Fibroblast of skin of left quadriceps (primary cell): ENCODE measurements at places on chromosomes 2 and 18.

GRCh38 chr2:134432435-134432883 is 178.6 kb downstream of the MGAT5 start:
- DNase-seq, result no peak

GRCh38 chr2:116222793-116223192 is 1591.7 kb upstream of the DDX18 start:
- no peak for DNase-seq

DNA sequence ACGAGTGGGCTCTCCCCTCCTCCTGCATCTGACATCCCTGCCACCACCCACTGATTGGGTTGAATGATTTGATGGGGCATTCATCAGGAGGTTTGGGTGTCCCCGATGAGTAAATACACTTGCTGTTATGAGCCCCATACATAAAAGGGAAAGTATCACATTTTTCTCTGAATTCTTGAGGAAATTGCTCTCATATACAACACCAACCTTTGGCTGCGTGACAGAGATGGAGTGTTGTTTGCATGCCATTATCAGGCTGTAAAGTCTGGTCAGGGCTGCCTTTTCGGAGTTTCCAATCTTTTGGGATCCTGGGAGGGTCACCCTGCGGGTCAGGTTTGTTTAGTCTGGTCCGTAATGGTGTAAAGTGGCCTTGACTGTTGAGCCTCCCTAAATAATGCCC is 227.9 kb upstream of the SPRED2 start:
- DNase-seq, result no peak

DNA sequence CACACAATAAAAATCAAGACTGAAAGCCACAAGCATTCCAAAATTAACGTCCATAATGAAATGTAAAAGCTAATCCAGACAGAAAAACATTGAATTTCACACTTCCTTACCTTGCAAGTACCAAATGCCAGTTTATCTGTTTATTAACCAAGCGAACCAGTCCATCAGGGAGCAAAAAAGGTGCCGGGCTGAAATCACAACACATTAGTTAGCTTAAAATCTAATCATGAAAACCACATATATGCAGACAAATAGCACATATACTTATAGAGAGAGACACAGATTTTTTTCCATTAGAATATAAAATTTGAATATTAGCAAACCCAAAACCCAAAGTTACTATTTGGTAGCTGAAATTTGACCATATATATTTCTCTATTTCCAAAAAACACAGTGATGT is 7.2 kb downstream of the NBAS start:
- no peak for DNase-seq

- DNase-seq, result no peak
Measured at GRCh38 chr18:22088996-22089640, 80.3 kb upstream of the GATA6 start.

DNA sequence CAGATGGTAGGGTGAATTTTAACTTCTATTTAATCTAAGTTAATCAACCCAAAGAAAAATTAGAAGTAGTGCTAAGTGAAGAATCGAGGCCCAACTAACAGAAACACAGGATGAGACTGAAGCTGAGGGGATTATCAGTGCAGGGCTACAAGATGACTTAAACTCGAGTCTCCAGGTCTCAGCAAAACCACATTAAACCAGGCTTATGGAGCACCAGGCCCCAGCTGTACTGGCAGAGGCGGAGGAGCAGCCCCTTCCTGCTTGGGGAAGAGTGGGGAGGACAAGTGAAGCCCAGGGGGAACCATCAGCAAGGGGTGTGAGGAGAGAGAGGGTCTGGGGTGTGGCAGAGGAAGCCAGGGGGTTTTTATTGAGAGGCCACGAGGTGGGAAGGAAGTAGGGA is 135.9 kb upstream of the EPAS1 start:
- DNase-seq, result no peak

DNA sequence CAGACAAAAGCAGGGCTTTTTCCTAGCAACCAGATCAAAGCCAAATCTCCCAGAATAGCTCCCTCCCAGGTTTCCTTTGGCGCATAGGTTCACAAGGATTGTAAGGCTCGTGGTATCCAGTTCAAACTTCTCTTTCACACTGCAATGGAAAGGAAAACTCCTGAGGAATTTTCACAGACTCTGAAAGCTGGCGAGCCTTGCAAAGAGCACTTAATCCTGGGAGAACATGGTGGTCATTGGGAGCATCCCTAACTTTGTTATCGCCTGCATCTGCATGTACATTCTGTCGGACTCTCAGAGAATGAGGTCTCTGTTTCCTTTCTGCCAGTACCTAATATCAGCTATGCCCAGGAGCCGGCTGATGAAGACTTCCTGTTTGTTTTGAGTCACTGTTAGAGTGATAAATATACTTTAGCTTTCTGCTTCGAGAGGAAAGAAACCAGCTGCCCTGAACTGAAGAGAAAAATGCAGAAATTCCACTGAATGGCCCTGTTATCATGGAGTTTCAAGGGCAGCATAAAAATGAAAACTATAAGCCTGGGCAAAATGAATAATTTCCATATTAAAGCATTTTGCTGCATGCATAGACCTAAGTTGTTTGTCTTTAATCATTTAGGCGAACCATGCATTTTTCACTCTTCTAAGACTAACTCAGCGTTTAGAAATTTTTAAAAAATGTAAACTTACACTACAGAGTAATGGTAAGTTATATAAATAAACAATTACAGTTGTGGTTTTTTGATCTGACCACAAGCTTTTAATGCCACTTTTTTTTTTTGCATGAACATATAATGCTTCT is 76.4 kb upstream of the ZEB2 start:
- DNase-seq, result no peak

DNA sequence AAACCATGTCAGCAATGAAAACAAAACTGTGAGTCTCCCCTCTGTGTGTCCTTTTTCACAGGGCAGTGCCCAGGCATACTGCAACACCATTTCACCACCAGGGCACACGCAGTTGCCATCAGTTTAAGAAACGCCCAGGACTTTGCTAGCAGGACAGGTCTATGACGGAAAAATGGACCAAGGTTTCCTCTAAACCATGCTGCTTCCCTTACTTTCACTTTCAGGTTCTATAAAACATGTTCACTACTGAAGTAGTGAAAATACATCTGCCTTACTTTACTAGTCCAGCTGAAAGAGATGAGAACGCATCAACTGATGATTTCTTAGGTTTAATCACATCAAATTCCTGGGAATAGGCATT is 110.5 kb downstream of the TCF4 start:
- no peak for DNase-seq

DNA sequence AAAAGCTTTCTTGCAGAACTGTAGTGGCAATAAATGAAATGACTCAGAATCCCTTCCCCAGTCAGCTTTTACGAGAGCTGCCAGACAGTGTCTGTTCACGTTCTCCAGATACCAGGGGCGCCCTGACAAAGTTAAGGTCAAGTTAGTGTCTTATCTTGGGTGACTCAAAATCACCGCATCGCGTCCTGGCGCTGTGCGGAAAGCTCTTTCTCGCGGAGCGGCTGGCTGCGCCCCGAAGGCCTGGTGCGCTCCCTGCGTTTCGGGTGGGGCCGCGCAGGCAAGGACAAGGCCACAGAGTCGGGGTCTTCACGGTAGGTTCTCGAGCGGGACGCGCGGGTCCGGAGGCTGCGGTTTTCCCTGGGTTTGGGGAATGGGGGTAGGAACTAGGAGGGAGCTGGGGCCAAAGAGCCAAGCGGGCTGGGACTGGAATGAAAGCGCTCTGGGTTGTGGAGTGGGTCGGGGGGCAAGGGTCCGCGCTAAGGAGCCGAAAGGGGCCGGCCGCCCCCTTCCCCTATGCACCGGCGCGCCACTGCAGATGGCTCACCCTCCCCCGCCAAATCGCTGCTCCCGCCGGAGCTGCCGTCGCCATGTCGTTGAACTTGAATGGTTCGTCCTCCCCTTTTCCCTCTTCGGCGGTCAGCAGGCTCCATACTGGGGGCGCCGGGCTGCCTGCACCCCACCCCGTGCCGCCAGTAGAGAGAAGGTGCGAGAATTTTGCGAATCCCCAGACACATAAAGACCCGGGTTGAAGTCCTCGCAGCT is 2.6 kb upstream of the HOXD11 start:
- DNase-seq, result no peak

DNA sequence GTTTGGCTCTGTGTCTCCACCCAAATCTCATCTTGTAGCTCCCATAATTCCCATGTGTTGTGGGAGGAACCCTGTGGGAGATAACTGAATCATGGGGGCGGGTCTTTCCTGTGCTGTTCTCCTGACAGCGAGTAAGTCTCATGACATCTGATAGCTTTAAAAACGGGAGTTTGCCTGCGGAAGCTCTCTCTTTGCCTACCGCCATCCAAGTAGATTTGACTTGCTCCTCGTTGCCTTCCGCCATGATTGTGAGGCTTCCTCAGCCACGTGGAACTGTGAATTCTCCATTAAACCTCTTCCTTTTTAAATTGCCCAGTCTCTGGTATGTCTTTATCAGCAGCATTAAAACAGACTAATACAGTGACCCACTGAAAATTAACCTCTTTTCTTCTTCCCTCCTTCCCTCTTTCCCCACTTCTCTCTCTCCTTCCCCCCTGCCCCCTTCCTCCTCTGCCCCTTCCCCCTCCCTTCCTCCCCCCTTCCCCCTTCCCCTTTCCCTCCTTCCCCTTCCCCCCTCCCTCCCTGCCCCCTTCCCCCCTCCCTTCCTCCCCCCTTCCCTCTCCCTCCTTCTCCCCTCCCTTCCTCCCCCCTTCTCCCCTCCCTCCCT is 818.8 kb downstream of the SLC4A3 start:
- no peak for DNase-seq

GRCh38 chr2:15772086-15772595 is 168.2 kb upstream of the MYCN start:
- no peak for DNase-seq

GRCh38 chr2:196601430-196602306 is 37.8 kb upstream of the CCDC150 start:
- peak; percentile 57 for DNase-seq

DNA sequence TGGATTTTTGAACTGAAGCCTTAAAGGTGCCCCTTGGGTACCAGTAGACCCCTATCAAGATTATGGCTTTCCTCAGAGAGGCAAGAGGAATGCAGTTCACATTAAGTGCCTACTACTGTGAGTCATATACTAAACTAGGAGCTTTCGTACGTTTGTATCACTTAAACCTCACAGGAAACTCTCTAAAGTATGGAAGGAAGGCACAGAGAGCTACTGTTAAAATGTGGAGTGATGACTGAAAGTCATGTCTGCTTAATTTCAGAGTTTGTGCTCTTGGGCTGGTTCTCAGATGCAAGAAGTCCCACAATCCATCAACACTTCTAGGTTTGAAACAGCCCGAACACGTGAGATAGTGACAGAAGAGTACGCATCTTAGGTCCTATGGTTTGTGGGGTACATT is 4.7 kb downstream of the PLCL1 start:
- no peak for DNase-seq

GRCh38 chr2:182920631-182921056 is 54.2 kb upstream of the FRZB start:
- DNase-seq, result no peak

- DNase-seq, result peak; percentile 53
Measured at GRCh38 chr18:56200381-56200911, 437.9 kb downstream of the TXNL1 start.

- no peak for DNase-seq
Measured at GRCh38 chr2:29272311-29272710, 157.1 kb downstream of the CLIP4 start.

- DNase-seq, result no peak
Measured at GRCh38 chr18:62974928-62975675, 259.8 kb downstream of the PHLPP1 start.

DNA sequence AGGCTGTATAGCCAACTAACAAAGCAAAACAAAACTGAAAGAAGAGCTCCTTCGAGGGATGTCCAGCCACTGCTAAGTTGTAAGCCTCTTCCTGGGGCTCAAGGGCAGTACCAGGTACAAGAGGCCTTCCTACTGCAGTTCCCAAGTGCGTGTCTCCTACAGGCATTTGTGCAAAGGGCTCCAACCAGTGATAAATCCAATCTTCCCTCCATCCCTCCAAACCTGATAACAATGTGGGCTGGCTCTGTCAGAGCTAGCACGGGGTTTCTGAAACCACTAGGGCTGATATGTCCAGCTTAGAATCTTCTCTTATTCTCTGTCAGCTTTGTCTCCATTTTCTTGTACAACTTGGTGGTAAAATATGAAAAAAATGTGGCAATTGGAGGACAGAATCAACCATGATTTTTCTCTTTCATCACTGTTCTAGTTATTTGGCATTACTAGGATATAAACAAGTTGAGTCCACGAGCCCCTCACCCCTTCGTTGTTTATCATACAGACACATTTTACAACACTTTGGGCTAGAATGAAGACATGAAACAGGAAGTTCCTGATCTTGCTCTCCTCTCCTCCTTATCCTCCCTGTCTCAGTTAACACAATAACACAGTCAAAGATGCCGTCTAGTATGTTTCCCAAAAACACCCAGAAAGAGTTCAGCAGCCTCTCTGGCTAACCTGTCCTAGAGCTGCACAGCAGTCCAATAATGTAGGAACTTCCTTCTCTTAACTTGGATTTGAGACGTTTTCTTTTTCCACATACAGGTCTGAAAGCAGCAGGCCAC is 35.4 kb upstream of the WIPF1 start:
- no peak for DNase-seq

GRCh38 chr2:202609381-202610145 is 25.2 kb upstream of the FAM117B start:
- no peak for DNase-seq

GRCh38 chr2:6865346-6866274 is at the start of gene CMPK2:
TSS of gene CMPK2 (minus strand) at chr2:6865907. CDS start at chr2:6865696, 211 bp downstream.
- DNase-seq, result no peak

- DNase-seq, result peak; percentile 64
Measured at GRCh38 chr2:206915121-206915520, 24.2 kb upstream of the CPO start.

DNA sequence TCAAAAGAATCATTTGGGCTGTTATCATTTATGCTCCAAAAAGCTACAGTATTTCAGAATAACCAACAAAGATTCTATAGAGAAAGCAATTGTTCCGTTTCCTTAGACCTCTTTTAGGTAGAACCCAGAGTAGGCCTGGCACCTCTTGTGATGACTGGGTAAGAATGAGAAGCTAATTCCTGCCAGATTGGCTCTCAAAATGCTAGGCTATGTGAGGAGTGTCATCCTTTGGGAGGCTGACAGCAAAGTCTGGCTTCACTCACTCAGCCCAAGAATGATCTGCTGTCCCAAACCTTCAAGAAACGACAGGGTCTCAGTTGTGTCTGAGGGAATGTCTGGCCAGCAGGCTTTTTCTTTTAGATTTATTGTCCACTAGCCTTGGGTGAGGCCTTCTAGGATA is 4.5 kb downstream of the CERS6 start:
- no peak for DNase-seq

GRCh38 chr2:71668326-71669057 is 215.1 kb downstream of the DYSF start:
- no peak for DNase-seq

- no peak for DNase-seq
Measured at GRCh38 chr2:86621280-86621943, 2.3 kb downstream of the RNF103 start.

DNA sequence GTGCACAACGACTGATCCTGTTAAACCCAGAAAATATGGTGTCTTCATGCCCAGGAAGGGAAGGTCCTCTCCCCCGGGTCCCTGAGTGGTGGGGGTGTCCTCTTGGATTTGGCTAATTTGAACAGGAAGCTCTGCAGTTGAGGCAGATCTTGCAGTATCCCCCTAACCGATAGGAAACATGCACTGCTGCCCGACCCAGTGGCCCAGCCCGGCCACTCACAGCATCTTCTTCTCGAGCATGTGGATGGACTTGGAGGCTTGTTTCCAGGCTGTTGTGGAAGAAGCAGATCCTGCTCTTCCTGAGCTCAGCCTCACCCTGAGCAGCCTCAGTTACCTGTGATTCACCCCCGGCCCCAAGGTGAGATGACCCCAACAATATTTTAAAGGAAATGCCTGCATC is 46.4 kb upstream of the ASB1 start:
- no peak for DNase-seq

- DNase-seq, result no peak
Measured at GRCh38 chr2:120984046-120984445, 248.4 kb downstream of the GLI2 start.
